ENCODE measurements at places on chromosomes 5 and 9.

DNA sequence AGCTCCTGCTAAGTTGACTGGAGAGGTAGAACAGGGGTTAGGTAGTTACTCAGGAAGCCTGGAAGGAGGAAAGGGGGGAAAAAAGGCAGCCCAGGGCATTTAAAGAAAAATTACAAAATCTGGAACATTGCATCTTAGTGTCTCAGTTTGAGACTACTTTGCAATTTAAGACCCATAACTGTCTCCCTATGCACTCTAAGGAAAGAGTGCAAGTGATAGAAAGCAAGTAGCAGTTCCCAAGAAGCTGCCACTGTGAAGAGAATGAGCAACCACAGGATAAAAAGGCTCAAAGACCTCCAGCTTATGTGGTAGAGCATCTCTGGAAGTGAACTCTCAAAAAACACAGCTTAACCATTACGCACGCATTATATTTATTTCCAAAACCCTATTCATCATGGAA, 141.8 kb downstream of the SLCO4C1 start:
- no peak for DNase-seq

DNA sequence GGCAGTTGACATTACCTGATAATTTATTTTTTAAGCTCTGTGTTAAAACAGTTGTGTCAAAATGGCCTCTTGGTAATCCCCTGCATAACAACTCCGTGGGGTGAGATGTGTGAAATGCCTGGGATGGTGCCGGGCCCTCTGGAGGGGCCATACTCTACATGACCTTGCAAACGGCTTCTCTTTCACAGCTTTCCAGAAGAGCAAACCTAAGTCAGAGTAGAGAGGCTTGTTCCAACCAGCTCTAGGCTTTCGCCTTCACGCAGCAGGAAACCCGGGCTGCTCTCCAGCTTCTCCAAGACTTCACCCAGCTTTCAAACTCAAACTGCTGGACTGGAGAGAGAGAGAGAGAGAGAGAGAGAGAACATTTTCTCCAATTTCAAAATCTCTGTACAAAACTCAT, 120.1 kb downstream of the SNX18 start:
- DNase-seq: no peak

GRCh38 chr5:18305288-18305924, 671.1 kb downstream of the TAF11L14 start:
- DNase-seq: no peak

- DNase-seq: peak; percentile 55
Measured at GRCh38 chr5:172932313-172933017, 26.8 kb upstream of the RPL26L1 start.

- no peak for DNase-seq
Measured at GRCh38 chr9:125293134-125293533, 31.5 kb downstream of the GAPVD1 start.

DNA sequence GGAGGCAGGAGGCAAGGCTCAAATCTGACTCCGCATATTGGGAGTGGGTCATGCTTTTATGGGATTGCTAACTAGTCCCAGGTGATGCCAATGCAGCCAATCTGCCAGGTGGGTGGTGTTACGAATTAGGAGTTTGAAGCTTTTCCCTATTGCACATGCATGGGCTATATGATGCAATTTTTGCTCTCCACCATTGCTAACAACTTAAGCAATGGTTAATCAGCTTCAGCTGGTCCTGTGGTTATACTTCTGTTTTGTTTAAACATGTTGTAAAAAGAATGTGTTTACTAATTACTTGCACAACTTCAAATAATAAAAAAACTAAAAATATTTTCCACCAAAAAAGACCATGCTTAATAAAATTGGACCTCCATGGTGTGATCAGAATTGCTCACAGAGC, 55.7 kb downstream of the SHC3 start:
- DNase-seq: no peak

- DNase-seq: no peak
Measured at GRCh38 chr5:1204693-1205242, 3.4 kb downstream of the SLC6A19 start.

DNA sequence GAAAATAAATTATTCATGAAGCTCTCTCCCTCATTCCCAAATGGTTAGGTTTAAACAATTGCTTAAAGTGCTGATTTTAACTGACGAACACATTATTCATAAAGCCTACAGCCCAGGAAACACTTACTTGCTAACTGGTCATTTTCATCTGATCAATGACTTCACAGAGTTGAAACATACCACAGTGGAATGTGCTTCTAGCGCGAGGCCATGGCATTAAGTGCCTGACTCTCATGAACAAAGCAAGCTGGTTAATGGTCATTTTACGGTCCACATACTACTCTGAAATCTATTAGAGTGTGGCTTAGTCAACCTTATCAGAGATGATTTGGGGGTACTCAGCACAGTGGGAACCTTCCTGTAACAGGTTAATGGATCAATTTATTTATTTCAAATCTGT, 114.6 kb downstream of the MED27 start:
- DNase-seq: no peak

- DNase-seq: no peak
Measured at GRCh38 chr5:116593340-116593739, 18.7 kb upstream of the SEMA6A start.

All from stimulated activated CD8-positive, alpha-beta memory T cell treated with anti-CD3 and anti-CD28 coated beads, Interleukin-2, amount 100 ng/mL, for 1 hour (primary cell).